ENCODE measurements at places on chromosomes 4 and X.

- no peak for DNase-seq
These were observed 87.4 kb downstream of the ATXN3L start for GRCh38 chrX:13232484-13232883.

GRCh38 chr4:56914336-56914735, 6.6 kb downstream of the REST start:
- DNase-seq: no peak

- no peak for DNase-seq
These were observed 1089.3 kb downstream of the PCDH18 start for GRCh38 chr4:136443006-136443405.

GRCh38 chrX:110022599-110023448, 19.9 kb downstream of the TMEM164 start:
- DNase-seq: no peak

DNA sequence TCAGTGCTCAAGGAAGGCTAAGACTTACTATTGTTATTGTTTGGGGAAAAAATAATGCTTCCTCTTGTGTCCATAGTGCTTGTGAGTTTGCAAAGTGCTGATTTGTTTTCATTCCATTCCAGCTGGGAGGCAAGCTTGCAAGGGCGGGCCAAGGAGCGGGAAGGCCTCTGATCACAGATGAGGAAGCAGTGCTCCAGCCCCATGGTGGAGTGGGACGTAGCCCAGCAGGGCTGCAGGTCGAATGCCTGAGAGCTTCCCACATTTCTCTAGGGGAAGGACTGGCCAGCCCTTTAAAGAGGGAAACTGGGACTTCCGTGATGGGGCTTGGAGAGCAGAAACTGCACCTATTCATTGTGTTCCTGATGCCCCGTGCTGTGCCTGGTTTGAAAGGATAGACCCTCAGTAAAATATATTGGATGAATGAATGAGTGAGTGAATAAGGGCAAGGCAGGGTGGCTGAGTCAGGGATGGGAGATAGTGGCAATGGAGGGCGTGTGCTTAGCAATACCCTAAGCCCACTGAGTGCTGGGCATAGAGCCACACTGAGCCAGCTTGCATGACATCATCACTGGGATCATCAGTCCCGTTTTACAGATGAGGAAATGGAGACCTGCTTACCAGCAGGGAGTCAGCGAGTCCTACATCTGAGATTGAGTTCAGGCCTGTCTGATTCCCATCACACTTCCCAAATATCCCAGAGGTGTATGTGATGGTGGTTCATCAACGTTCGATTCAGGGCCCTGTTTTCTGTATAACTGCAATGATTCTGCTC, 17.9 kb upstream of the NSG1 start:
- no peak for DNase-seq

Measured in stimulated activated CD4-positive, alpha-beta T cell treated with anti-CD3 and anti-CD28 coated beads, Interleukin-12 subunit alpha, Interleukin-12 subunit beta, amount 100 ng/mL, for 4 hours (primary cell).